ENCODE measurements at places on chromosomes 2 and 18.
A peak's percentile ranks its signal among the peaks of the same experiment; 100 is the strongest.

- DNase-seq: no peak
These were observed 22.0 kb downstream of the MARCHF4 start for GRCh38 chr2:216350214-216350791.

- DNase-seq: no peak
These were observed 61.0 kb downstream of the CDCA7 start for GRCh38 chr2:173415431-173416381.

DNA sequence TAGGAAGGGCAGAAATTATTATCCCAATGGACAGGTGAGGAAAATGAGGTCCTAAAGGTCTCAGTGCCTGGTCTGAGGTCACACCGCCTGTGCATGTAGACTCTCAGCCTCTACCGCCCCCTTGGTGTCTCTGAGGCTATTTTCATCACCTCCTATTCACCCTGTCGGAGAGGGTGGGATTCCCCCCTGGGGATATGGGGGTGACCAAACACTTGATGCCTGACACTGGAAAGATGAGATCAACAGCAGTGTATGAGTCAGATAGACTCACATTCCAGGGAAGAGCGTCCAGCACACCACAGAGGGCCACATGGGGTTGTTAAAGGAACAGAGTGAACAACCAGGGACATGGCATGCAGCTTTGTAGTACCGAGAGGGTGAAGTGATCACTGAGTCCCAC lies 199.7 kb downstream of the SMAD2 start:
- DNase-seq: no peak

DNA sequence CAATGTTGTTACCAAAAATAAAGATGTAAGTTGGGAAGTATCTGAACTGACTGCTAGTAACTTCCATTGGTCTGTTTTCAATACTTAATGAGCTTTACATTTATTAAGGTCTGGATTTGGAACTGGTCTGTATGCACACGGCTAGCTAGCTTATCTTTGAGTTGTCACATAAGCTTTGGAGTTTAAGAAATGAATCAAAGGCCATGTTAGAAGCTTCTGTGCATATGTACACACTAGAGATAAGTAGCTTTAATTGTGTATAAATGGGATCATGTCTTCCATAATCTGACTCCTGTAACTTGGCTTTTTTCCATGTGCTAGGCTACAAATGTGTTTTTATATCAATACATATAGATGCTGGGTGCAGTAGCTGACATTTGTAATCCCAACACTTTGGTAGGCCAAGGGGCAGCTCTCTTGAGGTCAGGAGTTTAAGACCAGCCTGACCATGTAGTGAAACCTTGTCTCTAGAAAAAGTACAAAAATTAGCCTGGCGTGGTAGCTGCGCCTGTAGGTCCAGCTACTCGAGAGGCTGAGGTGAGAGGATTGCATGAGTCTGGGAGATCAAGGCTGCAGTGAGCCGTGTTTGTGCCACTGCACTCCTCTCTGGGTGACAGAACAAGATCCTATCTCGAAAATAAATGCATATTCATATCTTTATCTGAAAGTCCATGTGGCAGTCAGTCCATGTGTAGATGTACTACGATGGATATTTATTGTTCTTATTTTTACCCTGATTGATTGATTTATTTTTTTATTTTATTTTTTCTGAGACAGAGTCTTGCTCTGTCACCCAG lies 27.2 kb downstream of the ATIC start:
- DNase-seq: no peak

DNA sequence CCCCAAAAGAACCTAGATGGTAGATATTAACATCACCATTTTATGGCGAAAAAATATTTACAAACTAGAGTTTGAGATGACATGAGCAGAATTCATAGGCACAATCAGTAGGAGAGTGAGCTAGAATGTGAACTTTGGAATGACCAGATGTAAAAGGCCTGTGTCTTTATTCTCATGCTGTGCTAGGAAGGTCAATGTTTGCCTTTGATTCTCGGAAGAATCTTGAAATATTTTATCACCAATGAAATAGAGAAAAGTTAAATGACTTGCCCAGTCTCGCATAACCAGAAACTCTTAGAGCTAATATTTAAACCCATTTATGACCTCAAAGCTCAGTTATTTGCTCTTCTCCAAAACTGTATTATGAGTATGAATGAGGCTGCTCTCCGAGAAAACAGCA lies 9.2 kb upstream of the REG3G start:
- DNase-seq: no peak

DNA sequence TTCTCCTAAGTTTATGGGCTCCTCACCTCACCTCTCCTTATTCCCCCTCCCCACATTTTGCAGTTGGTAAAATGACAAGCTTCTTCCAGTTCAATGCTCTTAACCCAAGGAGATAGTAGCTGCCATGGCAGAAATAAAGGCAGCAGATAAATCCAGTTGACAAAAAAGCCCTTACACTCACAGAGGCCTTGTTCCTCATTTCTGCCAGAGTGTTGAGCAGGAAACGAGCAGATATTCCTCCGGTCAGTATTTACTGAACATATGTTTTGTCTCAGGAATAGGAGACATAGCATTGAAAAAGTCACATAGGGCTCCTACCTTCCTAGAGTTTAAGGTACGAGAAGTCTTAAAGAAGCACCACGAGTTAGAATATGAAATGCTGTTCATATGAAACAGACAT lies 493.7 kb upstream of the TNP1 start:
- no peak for DNase-seq

- DNase-seq: no peak
These were observed 159.0 kb upstream of the HAAO start for GRCh38 chr2:42951263-42951938.

- DNase-seq: peak; percentile 33
These were observed 115.1 kb downstream of the EML6 start for GRCh38 chr2:54838585-54839035.

- DNase-seq: no peak
These were observed 293.0 kb upstream of the CDH2 start for GRCh38 chr18:28469946-28470345.

GRCh38 chr2:133270550-133270949 lies 297.7 kb downstream of the NCKAP5 start:
- no peak for DNase-seq

DNA sequence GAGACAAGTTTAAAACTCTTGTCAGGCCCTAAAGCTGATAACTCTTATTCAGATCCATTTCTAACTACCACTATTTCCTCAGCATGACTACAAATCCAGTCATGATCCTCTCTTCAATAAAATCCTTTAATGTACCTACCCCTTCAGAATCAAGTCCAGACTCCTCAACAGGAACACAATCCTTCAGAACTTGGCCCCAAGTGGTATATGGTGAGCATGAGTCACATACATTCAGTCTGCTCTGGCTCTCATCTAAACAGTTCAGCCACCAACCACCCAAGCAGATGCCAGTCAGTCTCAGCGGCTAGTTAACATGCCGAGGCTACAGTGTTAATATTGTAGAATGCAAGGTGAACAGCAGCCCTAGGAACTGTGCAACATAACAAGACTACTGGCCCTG lies 9.7 kb downstream of the LMAN2L start:
- DNase-seq: no peak

DNA sequence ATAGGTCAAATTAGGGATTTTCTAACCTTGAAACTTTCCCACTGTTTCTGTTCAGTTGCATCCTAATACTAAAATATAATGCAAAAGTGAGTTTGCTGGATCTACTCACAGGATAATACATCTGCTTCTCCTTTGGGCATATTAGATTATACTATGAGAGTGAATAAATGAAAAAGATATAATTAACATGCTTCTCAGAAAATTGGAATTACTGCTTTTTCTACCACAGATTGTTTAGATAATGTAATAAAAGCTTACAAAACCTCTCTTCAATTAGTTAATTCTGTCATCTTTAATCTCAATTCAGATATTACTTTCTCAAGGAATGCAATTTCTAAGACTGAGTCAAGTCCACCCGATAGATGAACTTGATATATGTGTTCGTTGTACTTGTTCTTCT lies 1077.2 kb upstream of the CDH2 start:
- DNase-seq: no peak

DNA sequence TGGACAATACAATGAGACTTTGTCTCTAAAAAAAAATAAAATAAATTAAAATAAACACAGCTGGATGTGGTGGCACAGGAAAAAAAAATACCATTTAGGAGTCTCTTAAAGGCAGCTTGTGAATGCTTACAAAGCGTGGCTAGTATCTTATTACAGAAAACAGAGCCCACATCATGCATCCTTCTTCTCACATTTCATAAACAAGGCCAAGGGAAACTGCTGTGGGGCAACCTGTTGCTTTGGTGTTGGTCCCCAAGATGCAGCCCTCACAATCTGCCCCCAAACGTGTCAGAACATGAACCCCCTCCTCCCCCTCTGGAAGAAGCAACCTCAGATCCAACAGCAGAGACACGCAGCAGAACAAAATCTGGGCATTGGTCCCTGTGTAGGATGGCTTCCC lies 2.6 kb downstream of the SLC14A1 start:
- DNase-seq: no peak
